Cortex of kidney (tissue), 1 donor: ENCODE measurements at places on chromosomes 11 and 22.

GRCh38 chr22:27799015-27799826 lies 2.3 kb downstream of the MN1 start:
- no peak for DNase-seq

DNA sequence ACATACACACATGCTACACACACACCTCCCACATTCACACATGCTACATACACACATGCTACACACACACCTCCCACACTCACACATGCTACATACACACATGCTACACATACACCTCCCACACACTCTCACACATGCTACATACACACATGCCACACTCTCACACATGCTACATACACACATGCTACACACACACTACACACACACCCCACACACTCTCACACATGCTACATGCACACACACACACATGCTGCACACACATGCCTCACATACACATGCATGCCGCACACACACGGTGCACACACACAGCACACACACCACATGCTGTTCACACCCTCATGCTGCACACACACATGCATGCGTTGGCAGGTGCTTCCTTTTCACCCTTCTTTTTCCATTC lies 495.4 kb downstream of the NTM start:
- DNase-seq = no peak

- no peak for DNase-seq
Measured at GRCh38 chr11:108804511-108804910, 139.6 kb downstream of the DDX10 start.

GRCh38 chr11:71194710-71195109 lies 57.7 kb downstream of the SHANK2 start:
- DNase-seq = no peak

- DNase-seq = no peak
Measured at GRCh38 chr11:121630041-121630440, 177.3 kb upstream of the SORL1-AS1 start.

- DNase-seq = no peak
Measured at GRCh38 chr11:61168800-61169199, 7.6 kb upstream of the VPS37C start.

- DNase-seq = no peak
Measured at GRCh38 chr11:111258046-111258445, 12.5 kb downstream of the POU2AF2 start.

DNA sequence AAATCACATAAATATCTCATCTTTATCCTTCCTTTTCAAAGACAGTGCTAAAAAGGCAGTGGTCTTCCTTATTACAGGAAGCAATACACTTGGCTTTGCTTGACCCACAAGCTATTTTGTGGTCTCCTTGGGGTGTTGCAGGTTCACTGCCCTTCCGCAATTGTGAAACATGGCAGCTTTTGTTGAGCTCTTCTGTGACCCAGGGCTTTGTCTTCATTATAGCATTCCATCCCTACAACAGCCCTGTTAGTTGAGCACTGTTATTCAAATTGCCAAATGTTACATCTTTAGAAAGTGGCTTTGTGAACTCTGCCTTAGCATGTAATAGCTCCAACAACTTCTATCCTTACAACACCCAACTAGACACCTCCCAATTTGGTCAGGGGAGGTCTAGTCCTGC lies 107.1 kb downstream of the OPCML start:
- DNase-seq = no peak

GRCh38 chr11:60919320-60919719 lies 4.9 kb upstream of the TMEM132A start:
- DNase-seq = no peak

GRCh38 chr22:23370251-23370650 lies 189.9 kb downstream of the BCR start:
- no peak for DNase-seq

DNA sequence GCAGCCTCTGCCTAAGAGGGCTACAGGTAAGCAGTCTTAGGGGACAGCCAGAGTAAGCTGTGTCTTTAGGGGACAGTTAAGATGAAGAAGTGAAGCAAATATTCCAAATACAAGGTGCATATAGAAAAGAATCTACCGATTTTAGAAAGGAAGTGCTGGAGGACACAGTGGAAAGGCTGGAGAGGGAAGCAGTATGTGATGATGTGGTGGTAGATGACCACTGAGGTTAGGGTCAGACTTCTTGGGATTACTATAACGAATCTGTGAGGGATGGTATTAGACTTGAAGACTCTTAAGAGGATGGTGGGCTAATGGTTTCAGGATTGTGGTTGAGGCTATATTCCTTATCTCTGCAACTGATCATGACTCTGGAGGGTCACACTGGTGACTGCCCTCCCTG lies 40.0 kb upstream of the PHOX2A start:
- no peak for DNase-seq

- no peak for DNase-seq
Measured at GRCh38 chr22:35576671-35577070, 36.0 kb downstream of the RASD2 start.

DNA sequence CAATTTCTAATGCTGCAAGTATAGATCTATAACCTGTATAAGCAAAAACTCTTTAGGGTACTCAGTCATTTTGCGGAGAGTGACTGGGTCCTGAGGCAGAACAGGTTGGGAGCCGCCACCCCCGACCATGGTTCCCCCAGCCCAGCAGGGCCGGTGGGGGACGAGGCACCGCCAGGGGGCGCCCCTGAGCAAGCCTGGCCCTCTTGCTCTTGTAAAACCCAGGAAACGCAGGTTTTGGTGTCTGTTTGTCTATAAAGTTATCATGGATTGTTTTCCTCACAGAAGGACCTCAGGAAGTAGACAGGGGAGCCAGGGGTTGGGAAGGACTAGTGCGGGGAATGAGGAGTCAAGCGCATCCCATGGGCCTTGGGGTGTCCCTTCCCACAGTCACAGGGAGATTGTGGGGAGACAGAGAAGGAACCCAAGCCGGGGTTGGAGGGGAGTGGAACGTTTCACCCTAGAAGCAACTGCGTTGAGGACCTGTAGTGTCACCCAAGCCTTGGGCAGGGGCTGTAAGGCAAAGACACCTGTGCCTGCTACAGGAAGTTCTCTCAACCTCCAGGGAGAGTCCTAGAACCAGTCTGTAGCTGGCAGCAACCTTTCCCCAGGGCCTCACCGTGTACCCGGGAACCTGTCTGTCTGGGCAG lies 26.4 kb downstream of the KCTD17 start:
- no peak for DNase-seq

DNA sequence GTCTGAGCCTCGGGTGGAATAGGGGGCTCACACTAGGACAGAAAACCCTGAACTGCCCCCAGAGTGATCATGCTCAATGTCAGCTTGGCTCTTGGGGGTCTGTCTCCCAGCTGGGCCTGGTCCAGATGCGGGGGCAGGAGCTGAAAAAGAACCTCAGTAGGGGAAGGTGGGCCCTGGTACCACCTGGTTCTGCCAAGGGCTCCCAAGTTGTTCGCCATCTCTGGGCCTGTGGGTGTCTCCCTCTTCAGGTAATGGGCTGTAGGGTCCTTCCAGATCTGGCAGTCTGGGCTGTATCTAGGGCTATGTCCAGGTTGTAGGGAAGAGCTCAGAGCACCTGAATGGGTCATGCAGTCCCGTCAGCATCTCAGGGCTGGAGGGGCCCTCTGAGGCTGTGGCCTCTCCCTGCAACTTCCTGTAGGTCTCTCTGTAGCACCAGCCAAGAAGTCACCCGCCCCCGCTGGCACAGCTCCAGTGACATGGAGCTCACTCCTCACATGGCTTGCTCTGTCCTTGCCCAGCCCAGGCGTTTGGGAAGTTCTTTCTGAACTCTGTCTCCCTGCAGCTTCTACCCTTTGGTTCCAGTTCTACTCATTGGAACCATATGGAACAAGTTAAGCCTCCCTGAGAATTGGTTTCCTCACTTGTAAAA lies 33.0 kb upstream of the SOX10 start:
- DNase-seq = no peak

DNA sequence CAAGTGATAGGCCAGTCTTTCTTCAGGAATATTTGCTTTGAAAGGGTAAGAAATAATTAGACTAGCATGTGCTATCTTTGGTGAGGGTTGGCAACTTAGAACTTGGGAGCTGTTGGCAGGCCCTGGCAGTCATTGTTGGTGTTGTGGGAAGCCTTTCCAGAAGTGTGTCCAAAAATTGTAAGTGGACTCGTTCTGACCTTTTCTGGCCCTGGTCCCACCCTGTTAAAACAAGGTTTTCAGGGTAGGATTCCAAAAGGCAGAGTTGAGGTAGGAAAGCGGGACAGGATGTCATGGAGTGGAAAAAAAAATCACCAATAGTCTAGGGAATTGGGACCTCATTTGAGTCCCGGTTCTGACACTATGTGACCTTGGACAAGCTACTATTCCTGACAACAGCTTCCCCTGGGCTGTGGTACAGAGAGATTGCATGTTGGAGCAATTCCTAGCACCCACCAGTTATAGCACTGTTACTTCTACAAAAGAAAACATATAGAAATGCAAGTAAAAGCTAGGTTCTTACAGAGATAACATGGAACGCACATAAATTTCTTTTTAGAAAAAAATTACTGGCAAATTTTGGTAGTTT lies 299.3 kb upstream of the DDI1 start:
- DNase-seq = no peak

DNA sequence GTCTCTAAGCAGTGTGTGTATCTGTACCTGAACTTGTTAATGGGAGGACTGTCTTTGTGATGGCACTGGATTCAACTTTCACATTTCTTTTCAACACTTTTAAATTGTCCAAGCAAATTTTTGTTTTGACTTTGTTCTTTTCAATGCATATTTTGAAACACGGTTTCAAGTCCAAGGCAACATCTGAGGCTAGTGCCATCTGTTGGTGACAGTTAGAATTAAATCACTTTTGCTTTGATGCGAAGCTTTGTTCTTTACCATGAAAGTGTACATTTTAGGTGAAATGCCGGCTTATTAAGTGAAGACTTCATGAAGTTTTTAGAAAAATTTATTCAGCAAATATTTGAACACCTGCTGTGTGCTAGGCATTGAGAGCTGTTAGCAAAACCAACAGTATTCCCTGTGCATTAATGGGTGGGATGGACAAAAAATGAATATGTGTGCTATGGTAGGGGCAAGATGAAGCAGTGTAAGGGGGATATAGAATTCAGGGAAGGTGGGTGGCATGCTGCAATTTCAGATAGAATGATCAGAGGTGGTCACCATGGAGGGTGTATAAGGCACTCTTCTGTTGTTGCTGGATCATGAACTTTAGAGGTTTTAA lies 70.2 kb downstream of the DDX10 start:
- DNase-seq = no peak

DNA sequence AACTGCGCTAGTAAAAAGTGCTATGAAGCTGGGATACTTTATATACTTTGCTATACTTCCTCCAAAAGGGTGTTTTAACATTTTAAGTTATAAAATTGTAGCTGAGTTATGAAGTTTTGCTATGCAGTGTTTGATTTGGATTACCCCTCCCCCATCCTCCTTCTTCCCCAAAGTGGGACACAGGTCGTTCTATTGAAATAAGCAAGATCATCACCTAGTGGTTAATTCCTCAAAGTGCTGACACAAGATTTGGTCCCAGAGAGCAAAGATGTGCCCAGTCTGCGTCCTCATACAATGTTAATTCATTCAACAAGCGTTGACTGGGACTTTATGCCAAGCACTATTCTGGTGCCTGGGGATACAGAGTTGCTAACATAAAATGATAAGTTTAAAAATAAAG lies 78.5 kb downstream of the SPON1 start:
- DNase-seq = no peak

DNA sequence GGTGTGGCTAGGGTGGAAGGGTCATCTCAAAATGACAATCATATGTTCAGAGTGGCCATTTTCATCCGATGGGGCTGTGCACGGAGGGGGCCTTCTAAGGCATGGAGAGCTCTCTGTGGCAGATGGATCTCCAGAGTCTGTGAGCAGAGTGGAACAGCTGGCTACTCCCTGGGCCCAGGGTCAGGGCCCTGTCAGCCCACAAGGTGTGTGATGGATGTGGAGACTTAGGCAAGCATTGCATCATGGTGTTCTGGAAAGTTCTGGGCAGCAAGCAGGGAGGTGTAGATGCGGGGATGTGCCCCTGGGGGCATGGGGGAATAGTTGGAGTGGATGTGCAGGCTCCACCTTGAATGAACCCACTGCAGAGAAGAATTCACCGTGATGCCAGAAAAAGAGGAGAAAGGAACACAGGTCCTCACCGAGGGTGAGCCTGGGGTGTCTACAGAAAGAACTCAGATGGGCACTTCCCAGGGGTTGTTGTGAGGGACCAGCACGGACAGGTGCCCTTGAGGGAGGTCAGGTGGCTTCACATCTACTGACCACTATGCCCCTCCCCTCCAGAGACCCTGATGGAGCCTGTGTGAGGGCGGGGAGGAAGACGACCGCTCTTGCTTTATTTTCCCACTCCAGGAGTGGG lies 51.1 kb downstream of the CHRDL2 start:
- DNase-seq = no peak

- DNase-seq = no peak
Measured at GRCh38 chr22:45551310-45552016, 48.8 kb downstream of the FBLN1 start.

DNA sequence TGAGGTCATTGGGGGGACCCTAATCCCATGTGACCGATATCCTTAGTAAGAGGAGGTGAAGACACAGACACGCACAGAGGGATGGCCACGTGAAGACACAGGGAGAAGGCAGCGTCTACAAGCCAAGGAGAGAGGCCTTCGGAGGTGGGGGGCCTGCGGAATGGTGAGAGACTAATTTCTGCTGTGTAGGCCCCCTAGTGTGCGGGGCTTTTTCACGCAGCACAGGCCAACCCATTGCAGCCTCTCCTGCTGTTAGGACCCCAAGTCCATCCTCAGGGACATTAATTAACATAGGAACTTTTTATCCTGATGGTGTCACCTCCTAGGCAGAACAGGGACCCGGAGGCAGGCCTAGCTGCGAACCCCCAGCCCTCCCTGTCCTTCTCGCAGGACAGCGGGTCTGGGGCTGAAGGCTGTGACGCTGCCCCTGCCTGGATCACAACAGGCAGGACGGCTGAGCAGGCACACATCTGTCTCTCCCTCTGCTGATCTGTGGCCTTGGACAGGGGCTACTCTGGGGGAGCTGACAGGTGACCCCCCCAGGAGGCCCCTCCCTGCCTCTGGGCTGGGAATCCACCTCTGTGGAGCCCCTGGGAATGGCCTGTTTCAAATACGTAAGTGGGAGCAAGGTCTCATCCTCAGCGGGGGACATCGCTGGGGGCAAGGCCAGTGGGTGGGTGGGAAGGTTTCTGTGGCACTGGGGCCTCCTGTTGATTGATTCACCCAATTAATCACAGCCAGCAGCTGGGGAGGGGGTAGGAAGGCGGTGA lies 7.9 kb downstream of the ASCL2 start:
- no peak for DNase-seq

GRCh38 chr11:70542406-70542805 lies 144.1 kb downstream of the CTTN start:
- no peak for DNase-seq

GRCh38 chr11:88231894-88232482 lies 56.7 kb upstream of the RAB38 start:
- no peak for DNase-seq
